ENCODE measurements at places on chromosomes 13 and 19.

- no peak for DNase-seq
Measured at GRCh38 chr19:29040292-29040691, 172.7 kb downstream of the UQCRFS1 start.

- DNase-seq = no peak
Measured at GRCh38 chr13:109941951-109942350, 155.6 kb upstream of the IRS2 start.

GRCh38 chr13:106566641-106567473, 1.1 kb downstream of the ARGLU1 start:
- no peak for DNase-seq

DNA sequence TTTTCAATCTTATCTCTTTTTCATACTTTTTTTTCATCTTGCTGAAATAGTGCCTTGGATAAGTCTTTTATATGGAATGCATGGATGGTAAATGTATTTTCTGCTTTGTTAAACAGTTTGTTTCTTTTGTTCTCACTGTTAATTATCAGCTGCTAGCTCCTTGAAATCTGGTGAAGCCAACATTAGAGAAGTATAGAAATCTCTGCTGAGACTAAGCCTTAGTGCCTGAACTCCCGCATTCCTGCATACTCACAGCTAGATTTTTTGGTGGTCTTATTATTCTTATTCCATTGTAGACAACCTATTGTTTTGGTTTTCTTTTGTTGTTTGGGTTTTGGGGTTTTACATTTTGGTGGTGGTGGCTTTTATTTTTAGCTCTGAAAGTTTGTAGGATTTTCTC, 48.4 kb downstream of the DNAJC15 start:
- no peak for DNase-seq

GRCh38 chr13:52405369-52405766, 604 bp downstream of the THSD1 start:
- DNase-seq = no peak

- DNase-seq = no peak
Measured at GRCh38 chr13:101292711-101293110, 123.6 kb downstream of the NALCN start.

DNA sequence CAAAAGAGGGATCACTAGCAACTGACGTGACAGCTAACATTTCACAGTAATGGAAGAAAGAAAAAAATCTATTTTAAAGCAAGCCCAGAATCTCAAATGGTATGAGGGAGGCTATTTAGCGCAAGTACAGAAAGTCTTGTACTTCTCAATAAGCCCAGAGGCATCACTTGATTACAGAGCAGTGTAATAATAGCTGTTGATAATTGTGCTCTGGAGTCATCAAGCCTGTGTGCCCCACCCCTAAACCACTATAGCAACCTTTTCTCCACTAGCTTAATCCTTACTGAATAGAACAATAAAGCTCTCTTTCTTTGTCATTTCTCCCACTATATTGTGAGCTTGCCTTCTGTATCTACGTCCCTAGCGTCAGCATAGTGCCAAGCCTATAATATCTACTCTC, 56.6 kb downstream of the FREM2 start:
- no peak for DNase-seq

GRCh38 chr13:60467098-60467497, 70.1 kb downstream of the TDRD3 start:
- DNase-seq = no peak

DNA sequence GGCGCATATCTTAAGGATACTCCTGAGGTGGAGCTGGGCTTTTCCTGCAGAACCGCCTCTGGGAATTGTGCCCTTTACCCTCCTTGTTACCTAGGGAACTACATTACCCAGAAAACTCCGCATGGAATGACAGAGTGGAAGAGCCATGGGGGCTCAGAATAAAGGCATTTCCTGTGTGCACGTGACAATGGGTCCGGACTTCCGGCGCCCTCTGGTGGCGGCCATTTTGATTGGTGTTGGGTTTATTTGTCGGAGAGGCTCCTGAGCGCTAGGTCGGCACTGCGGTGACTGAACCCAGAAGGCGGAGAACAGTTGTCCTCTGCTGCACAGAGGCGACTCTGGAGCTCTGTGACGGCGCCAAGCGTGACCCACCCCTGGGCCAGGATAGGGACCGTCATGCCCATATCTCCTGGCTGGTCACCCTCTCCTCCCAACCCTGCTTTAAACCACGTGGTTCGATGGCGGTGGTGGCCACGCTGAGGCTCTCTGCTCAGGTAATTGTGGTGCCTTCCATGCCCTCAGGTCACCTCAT, at the start of gene ZNF587B:
TSS of gene ZNF587B (plus strand) at position 229 of the 532 bp plus-strand sequence. CDS start at position 459, 230 bp downstream.
- no peak for DNase-seq
